MG63 (cell line): ENCODE measurements at places on chromosomes 7 and 10.

GRCh38 chr10:45373003-45373575, 927 bp upstream of the ALOX5 start:
- no peak for DNase-seq

GRCh38 chr7:90708841-90709317, 112.8 kb downstream of the CDK14 start:
- DNase-seq = no peak

DNA sequence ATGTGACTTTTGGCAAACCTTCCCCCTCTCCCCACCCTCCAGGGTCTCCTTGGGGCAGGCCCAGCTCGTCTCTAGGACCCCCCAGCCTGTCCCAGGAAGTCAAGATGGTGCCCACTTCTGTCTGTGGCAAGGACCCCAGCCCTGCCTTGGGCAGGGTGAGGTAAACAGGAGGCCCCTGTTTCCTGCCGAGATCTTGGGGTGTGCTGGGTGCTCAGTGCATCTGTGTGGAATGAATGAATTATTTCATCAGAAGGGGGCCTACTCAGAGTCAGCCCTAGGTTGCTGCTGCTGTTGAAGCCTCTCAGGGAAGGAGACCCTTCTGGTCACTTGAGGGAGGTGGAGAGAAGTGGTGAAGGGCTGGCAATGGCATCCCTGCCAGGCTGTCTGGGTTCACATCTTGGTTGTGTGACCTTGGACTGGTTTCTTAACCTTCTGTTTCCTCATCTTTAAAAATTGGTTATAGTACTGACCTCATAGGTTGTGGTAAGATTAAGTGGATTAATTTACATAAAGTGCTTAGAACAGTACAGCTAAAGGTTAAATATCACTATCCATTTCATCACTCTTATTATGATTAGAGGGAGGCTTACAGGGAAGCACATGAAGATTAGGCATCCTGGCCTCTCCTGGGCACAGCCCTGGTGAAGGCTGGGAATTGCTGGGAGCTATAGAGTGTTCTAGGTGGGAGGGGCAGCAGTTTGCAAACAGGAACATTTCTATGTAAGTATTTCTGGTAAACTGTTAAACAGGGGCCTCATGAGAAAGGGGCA, 67.7 kb downstream of the ZMIZ1 start:
- no peak for DNase-seq

GRCh38 chr7:30412782-30413504, 65.6 kb downstream of the NOD1 start:
- DNase-seq = no peak

GRCh38 chr7:148834605-148835004, 49.5 kb downstream of the EZH2 start:
- DNase-seq = no peak

GRCh38 chr10:114053946-114054345, 10.3 kb downstream of the ADRB1 start:
- DNase-seq = no peak

DNA sequence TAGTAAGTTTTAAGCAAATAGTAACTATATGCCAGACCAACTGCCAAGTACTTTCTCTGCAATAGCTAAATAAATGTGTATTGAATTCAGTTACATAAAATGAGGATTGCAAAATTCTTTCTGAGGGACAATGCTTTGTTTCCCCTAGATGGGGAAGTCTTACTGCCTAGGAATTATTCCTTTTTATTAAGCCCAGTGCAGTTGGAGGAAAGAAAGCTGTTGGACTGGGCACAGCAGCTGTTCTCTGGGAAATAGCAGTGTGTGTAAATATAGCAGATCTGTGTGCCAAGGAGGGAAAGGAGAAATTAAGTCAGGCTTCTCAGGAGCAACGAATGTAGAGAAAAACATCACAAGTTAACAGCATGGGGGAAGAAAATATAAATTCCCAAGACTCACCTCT, 77.1 kb downstream of the SEC23IP start:
- DNase-seq = no peak

DNA sequence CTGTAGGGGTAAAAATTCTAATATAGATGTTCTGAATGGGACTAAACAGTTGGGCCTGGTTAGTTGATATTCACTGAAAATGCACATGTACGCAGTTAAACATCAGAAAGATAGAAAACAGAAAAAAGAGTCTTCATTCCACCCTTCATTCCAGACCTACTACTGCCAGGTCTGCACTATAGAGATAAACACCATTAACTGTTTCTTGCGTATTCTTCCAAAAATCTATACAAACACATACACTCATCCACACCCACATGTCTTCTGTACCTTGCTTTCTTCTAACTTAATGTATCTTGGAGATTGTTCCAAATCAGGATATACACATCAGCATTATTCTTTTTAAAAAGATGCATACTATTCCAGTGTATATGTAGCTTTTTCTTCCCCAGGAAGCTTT, 13.9 kb upstream of the CLEC2L start:
- DNase-seq = no peak

DNA sequence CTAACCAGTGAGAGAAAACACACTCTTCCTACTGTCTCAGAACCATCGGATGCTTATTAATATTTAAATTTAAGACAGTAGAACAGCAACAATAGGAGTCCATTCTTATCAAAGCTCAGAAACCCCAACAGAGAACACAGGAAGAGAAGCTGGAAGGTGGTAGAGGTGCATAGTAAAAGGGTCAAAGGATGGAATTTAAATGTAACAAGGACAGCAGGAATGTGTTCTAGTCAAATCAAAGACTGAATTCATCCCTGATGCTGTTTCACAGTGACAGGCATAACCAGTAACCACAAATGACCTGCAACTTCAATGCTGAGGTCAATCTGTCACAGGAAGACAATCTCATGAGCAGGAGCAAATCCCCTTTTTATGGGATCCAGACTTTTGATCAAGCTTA, 1259.7 kb downstream of the XPNPEP1 start:
- DNase-seq = no peak

GRCh38 chr7:100693312-100694097, 545 bp downstream of the GIGYF1 start:
- no peak for DNase-seq

- DNase-seq = no peak
Observed at GRCh38 chr7:27533652-27534081, 129.0 kb downstream of the HIBADH start.

DNA sequence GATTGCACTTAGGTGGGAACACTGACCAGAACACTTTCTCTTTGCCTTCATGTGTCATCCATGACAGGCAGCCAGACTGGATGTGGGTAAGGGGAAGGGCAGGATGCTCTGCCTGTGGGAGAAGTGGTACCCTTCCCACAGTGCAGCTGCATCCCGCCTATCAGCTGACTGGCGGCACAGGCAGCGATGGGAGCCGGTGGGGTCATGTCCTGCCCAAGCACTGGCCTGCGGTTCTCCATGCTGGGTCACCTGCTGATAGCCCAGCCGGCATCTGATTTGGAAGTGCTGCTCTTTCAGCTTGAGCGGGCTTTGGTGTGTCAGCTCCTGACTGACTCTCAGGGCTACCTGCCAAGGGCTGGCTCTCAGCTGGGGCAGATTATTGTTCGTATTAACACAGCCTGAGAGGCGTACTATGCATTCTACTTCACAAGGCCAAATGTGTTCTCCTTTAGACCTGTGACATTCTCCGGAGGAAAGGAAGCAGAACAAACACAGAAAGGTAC, 105.2 kb upstream of the PDLIM1 start:
- DNase-seq = peak; percentile 29

DNA sequence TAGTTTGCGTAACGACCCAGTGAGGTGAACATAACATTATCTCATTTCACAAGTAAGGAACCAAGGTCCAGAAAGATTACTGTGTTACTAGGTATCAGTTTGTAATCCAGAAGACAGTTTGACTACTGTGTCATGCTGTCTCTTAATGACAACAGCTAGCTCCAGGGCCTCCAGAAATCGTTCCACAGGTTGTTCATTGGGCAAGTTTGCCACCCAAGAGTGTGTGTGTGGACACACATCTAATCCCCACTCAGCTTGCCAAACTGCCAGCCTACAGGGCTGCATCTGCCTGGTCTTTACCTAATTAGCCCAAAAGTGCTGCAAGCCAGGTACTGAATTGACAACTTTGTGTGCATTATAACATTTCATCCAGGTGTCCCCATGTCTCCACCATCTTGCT, 27.9 kb upstream of the SLC16A12 start:
- no peak for DNase-seq

DNA sequence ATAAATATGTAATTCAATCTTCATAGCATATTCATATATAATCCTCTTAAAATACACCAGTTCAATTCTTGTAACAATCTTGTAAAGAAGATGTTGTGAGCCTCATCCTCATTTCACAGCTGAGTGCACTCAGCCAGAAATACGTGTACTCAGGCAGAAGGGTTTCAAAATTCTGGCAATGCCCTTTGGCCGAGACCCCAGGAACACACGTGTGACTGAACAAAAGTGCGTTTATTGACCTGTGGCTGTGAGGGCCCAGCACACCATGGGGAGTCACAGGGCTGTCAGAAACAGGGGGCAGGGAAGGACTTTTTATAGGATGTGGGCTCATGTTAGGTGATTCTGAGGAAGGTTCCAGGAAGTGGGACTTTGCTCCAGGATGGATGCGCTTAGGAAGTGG, 21.5 kb downstream of the GIMAP8 start:
- no peak for DNase-seq

- DNase-seq = no peak
Observed at GRCh38 chr7:4099651-4100050, 582.4 kb upstream of the FOXK1 start.

GRCh38 chr7:132051311-132051710, 494.9 kb upstream of the PODXL start:
- DNase-seq = no peak

DNA sequence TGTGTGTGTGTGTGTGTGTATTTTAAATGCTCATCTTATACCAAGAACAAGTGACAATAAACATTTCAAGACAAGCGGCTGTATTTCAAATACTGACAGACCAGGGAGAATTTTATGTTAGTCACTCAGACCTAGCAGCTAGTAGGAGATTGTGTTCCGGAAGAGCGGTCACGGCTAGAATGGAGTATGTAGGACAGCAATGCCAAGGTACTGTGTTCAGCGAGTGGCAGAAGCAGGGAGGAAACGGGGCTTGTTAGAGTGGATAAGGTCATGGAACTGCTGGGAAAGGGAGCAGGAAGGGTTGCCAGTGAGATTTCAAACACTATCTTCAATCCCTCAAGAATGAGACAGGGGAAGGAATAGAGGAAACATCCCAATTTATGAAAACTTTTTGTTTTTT, 260.5 kb upstream of the PITRM1 start:
- no peak for DNase-seq

GRCh38 chr10:13319166-13319565, 19.3 kb upstream of the PHYH start:
- no peak for DNase-seq
